ENCODE measurements at places on chromosomes 3 and 15. TPM values are rescaled to one million over a fixed set of nuclear protein-coding genes. Genes with fewer than 3 reads are reported as not detected.

GRCh38 chr3:50274371-50275104 is 4.3 kb upstream of the LSMEM2 start:
- peaks cover 29% of the 10 kb centered on the region for H3K4me1 ChIP-seq
- H3K27me3 ChIP-seq: peaks cover 8% of the 10 kb centered on the region
- no peaks in the 10 kb centered on the region for H3K36me3 ChIP-seq
- no peak overlapping the region for H3K4me3 ChIP-seq

DNA sequence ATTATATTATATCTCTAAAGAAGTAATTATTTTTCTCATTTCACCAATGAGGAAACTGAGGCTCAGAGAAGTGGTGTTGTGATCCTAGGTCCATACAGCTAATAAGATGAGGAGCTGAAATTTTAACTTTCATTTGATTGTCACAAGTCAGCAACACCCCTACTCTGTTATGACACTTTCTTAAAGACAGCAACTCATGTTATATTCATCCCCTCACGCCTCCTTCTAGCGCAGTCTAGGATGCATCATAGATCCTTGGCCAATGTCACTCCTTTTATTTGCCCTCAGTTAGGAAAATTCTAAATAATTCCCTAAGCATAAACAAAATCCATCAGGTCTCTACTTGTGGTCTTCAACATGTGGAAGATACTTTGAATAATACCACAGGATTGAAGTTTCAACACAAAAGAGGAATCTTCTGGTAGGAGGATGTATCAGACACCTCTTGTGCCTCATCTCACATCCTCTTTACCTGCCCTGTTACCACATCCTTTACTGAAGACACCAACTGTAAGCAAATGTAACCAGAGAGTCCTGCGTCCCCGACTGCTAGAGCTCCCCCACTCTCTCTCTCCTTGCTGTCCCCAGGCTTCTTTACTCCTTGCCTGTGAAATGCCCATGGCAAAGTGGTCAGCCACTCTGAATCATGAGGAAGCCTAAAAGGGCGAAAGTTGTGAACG is 53.7 kb downstream of the TRIM42 start:
- no peak overlapping the region for H3K4me3 ChIP-seq
- no peaks in the 10 kb centered on the region for H3K4me1 ChIP-seq
- H3K27me3 ChIP-seq: no peaks in the 10 kb centered on the region
- DNase-seq: no peak

GRCh38 chr15:38683382-38684242 is 119.0 kb upstream of the RASGRP1 start:
- H3K4me1 ChIP-seq: peaks cover 66% of the 10 kb centered on the region
- no peaks in the 10 kb centered on the region for H3K36me3 ChIP-seq
- peak; percentile 89 for DNase-seq
- peak overlapping the region; percentile 84 for H3K27ac ChIP-seq
- no peaks in the 10 kb centered on the region for H3K27me3 ChIP-seq
- H3K4me3 ChIP-seq: peak overlapping the region; percentile 53

- H3K4me1 ChIP-seq: peaks cover 6% of the 10 kb centered on the region
- no peak overlapping the region for H3K27ac ChIP-seq
- no peaks in the 10 kb centered on the region for H3K36me3 ChIP-seq
- no peak for DNase-seq
These were observed 12.6 kb downstream of the SLC38A3 start for GRCh38 chr3:50217681-50218080.

GRCh38 chr15:47614360-47615011 is 102.8 kb upstream of the SEMA6D start:
- no peak for DNase-seq
- no peak overlapping the region for H3K4me3 ChIP-seq
- no peaks in the 10 kb centered on the region for H3K27me3 ChIP-seq

DNA sequence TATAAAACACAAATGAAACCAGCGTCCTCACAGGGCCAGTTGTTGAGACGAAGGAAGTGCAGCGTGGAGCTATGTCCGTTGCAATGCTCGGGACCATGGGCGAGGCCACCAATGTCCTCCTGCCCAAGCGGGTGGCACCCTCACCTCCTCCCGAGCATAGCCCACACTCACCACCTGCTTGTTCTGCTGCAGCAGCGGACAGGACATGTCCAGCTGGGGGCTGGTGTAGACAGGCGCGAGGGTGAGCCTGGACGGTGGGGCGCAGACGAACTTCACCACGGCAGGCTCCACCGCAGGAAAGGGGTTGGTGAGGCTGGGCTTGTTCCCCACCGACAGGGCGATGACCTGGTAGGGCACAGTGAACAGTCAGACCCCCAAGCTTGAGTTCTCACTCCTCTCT is 62.1 kb downstream of the NUP210 start:
- H3K4me1 ChIP-seq: no peaks in the 10 kb centered on the region
- no peaks in the 10 kb centered on the region for H3K27me3 ChIP-seq
- H3K4me3 ChIP-seq: no peak overlapping the region
- no peak overlapping the region for H3K27ac ChIP-seq
- DNase-seq: no peak
- H3K36me3 ChIP-seq: peaks cover 94% of the 10 kb centered on the region

DNA sequence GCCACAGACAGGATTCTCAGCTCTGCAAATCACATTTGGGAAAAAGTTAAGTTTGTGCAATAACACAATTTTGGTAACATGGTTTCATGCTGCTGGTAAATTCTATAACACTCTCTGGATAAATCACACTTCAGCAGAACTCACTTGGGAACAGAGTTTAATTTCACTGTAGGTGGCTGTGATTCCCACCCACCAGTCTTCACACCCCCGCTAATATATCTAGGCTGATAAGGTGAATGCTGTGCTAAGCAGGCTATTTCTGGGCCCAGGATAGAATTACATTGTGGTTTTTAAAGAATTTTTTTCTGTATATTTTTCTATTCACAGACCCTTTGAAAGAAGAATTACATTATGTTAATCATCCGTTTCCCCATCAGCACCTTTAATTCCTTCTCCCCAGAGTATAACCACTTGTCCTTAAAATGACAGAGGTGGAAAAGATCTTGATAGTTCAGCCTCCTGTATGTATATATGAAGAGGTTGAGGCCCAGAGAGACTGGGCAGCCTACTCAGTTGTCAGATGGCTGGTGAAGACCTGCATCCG is 22.9 kb downstream of the MAP2K1 start:
- no peaks in the 10 kb centered on the region for H3K27me3 ChIP-seq
- H3K27ac ChIP-seq: no peak overlapping the region
- no peaks in the 10 kb centered on the region for H3K36me3 ChIP-seq

DNA sequence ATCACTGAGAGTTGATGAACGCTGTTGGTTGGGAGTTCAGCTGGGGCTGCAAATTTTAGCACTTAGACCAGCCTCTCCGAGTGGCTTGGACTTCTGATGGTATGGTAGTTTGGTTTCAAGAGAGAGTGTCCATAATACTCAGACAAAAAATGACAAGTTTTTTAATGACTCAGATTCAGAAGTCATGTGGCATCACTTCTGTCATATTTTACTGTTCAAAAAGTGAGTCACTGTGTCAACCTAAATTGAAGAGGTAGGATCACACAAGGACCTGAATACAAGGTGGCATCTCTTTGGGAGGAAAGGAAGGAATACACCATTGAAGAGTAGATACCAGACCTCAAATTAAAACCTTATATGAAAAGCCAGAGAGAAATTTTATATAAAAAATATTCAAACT is 99.1 kb upstream of the CHMP2B start:
- H3K4me3 ChIP-seq: no peak overlapping the region
- no peak for DNase-seq
- no peaks in the 10 kb centered on the region for H3K27me3 ChIP-seq
- H3K4me1 ChIP-seq: no peaks in the 10 kb centered on the region
- no peaks in the 10 kb centered on the region for H3K36me3 ChIP-seq

DNA sequence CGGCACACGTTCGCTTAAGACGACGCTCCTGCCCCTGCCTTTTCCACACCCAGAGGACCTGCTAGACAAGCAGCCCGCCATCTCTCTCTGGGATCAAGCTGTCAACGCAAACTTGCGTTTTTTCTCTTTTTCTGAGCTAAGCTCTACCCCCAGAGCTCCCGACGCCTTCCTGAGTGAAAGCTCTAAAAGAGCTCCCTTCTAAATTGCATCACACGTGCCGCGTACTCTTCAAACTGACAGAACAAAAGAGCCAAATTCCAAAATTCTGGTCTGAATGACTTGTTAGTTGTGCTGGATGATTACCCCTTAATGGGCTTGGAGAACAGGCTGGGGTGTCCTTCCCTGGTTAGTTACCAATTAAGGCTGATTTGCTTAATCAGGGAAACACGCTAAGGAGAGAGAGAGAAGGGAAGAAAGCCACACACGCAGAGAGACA is 81.2 kb downstream of the MDFIC2 start:
- no peak overlapping the region for H3K27ac ChIP-seq
- DNase-seq: no peak
- H3K4me1 ChIP-seq: no peaks in the 10 kb centered on the region
- no peak overlapping the region for H3K4me3 ChIP-seq
- no peaks in the 10 kb centered on the region for H3K36me3 ChIP-seq
- no peaks in the 10 kb centered on the region for H3K27me3 ChIP-seq

DNA sequence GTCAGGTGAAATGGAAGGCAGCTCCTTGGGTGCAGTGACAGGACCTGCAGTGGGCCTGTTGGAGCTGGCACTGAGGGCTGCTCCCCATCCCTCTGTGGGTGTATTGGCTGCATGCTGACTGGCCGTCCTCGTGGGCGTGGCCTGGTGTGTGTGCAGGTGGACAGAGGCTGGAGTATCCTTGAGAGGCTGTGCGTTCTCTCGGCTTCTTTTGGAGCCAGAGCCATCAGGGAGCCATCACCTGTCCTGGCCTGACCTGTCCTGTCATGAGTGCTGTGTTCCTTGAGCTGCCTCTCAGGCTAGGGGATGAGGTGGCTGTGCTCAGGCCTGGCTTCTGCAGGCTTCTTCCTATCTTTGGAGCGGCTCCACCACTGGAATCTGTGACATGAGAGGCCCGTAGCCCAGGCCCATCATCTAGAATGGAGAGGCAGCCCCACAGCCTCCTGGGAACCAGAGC is 61.5 kb downstream of the APBA2 start:
- H3K27ac ChIP-seq: no peak overlapping the region
- H3K4me1 ChIP-seq: no peaks in the 10 kb centered on the region
- H3K4me3 ChIP-seq: no peak overlapping the region

DNA sequence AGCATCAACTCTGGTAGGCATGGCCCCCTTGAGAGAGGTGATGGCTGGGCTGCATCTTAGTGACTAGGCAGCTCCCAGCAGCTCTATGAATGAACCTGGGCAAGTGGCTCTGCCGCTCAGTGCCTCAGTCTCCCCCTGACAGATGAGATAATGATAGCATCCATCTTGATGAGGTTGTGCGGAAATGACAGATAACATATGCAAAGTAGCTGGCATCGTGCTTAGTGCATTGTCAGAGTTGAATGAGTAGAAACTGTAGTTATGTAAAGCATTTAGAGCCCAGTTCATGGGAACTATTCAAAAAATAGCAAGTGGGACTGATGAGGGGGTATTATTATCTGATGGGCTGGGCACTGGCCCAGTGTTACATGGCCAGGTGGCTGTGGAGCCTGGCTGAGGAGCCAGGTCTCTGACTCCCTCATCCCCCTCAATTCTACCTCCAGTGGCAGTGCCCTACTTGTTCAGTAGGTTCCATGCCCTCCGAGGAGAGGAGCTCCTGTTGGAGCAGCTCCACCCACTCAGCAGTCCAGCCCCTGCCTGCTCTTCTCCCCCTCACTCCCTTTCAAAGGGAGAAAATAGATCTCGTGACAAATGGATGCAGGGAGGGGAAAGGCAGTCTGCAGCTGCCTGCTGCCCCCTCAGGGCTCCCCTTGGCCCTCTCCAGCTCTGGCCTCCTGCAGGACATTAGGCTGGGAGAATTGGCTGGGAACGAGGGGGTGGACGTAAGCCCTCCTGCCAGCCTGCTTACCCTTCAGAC is 6.6 kb downstream of the PRKCD start:
- no peak overlapping the region for H3K27ac ChIP-seq
- H3K4me3 ChIP-seq: no peak overlapping the region
- DNase-seq: no peak
- peaks cover 33% of the 10 kb centered on the region for H3K4me1 ChIP-seq
- H3K36me3 ChIP-seq: no peaks in the 10 kb centered on the region

DNA sequence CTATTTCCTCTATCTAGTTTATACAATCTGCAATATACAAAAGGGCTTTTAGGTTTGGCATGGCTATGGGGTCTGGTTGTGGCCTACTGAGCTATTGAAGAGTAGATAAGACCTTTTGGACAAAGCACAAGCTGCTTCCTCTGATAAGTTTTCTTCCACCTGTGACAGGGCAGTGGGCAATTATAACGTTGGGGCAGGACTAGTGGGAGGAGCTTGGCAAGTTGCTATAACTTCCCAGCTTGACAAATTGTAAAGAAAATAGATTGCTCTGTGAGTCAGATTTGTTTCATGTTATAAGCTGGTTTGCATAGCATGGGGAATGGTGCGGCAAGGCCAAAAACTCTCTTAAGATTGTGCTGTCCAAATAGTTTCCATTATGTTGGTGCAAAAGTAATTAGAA is 64.9 kb downstream of the SLC7A14 start:
- H3K27ac ChIP-seq: no peak overlapping the region
- H3K4me1 ChIP-seq: no peaks in the 10 kb centered on the region

DNA sequence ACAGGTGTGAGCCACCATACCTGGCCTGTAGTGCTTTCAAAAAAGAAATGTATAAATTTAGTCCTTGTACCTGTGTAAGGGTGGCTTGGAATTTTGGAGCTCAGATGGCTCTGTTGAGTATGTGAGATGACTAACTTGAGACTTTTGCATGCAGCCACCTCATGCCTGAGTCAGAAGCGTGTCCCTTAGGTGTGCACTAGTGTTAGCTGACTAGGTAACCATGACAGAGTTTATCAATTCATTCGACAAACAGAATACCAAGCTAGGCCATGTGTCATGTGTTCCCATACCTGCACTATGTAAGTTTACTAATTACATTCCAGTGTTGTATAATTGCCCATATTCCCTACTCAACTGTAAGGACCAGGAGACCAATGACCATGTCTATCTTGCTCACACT is 4.0 kb upstream of the ZNF639 start:
- no peak overlapping the region for H3K27ac ChIP-seq
- no peak overlapping the region for H3K4me3 ChIP-seq
- DNase-seq: no peak
- no peaks in the 10 kb centered on the region for H3K36me3 ChIP-seq
- peaks cover 4% of the 10 kb centered on the region for H3K27me3 ChIP-seq

- H3K4me3 ChIP-seq: peak overlapping the region; percentile 41
- peaks cover 41% of the 10 kb centered on the region for H3K36me3 ChIP-seq
- peaks cover 94% of the 10 kb centered on the region for H3K4me1 ChIP-seq
- H3K27me3 ChIP-seq: no peaks in the 10 kb centered on the region
- H3K27ac ChIP-seq: peak overlapping the region; percentile 97
These were observed 8.1 kb downstream of the CISH start for GRCh38 chr3:50603261-50604109.

GRCh38 chr15:56774356-56774755 is 41.0 kb upstream of the ZNF280D start:
- H3K4me3 ChIP-seq: no peak overlapping the region
- no peaks in the 10 kb centered on the region for H3K36me3 ChIP-seq
- H3K27me3 ChIP-seq: peaks cover 4% of the 10 kb centered on the region

CISH gene
- total RNA-seq: 23.4 TPM

RTP4 gene
- 4.6 TPM for total RNA-seq

NEO1 gene
- total RNA-seq: 2.7 TPM

IGSF11 gene
- total RNA-seq: not detected

PLSCR2 gene
- total RNA-seq: not detected

MB21D2 gene
- 10.8 TPM for total RNA-seq

Measured in CD4-positive, CD25-positive, alpha-beta regulatory T cell (primary cell).